T-helper 2 cell treated with Interferon-gamma antibody and Interleukin-4, amounts not matched to agents 5 μg/mL and 100 μg/mL, for 36 hours (primary cell): ENCODE measurements at places on chromosomes 12 and 14.

GRCh38 chr12:10612984-10613348, 443 bp downstream of the MAGOHB start:
- no peak for DNase-seq

DNA sequence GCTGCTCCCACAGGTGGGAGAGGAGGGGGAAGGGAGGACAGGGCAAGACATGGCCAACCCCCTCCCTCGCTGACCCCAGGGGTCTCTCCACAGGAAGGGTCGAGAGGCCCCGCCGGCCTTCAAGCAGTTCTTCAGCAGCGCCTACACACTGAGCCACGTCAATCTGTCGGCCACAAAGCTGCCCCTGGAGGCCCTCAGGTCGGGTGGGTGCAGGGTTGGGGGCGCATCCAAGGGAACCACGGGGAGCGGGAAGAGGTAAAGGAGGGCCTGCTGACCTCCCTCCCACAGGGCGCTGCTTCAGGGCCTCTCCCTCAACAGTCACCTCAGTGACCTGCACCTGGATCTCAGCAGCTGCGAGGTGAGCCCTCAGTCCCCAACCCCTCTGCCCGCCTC, 6.1 kb downstream of the CARMIL3 start:
- DNase-seq = no peak

- no peak for DNase-seq
These were observed 8.1 kb upstream of the PCED1B start for GRCh38 chr12:47071241-47071852.

DNA sequence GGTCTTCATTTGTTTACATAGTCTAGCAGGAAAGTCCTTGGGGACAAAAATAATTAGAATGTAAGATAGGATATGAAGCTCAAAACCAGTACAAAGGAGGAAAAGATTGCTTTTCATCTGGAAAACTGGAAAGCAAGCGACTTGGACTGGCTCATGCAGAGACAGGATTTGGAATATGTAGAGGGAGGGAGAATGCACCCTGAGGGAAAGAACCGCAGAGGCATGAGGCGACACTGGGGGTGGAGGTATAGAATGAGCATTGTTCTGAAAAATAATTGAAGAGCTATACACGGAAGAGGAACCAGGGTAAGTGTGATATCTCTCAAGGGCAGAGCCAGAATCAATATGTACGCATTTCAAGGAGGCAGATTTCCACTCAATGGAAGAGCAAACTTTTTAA, 85.5 kb downstream of the PLEKHG3 start:
- DNase-seq = no peak

- no peak for DNase-seq
These were observed 5.2 kb upstream of the ITGA5 start for GRCh38 chr12:54424224-54424623.

DNA sequence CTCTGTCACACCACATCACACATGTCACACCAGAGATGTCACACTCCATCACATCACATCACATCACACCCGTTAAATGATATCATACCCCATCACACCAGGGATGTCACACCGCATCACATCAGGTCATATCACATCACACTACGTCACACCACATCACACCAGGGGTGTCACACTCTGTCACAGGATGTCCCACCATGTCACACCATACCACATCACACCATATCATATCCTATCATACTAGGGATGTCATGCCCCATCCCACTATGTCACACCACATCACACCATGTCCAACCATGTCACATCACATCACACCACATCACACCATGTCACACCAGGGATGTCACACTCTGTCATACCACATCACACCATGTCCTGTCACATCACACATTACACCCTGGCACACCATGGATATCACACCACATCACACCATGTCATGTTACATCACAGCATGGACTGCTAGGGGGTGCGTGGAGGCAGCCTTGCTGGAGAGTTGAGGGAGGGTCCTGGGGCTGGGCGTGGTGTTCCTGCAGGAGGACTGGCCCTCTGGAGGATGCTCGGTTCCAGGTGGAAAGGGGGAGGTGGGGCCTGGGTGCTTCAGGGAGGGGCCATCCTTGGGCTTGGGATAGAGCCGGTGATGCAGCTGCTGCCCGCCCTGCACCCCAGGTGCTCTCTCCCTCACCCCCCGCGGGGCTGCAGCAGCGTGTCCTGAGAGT, 134.6 kb downstream of the TMEM121 start:
- no peak for DNase-seq

DNA sequence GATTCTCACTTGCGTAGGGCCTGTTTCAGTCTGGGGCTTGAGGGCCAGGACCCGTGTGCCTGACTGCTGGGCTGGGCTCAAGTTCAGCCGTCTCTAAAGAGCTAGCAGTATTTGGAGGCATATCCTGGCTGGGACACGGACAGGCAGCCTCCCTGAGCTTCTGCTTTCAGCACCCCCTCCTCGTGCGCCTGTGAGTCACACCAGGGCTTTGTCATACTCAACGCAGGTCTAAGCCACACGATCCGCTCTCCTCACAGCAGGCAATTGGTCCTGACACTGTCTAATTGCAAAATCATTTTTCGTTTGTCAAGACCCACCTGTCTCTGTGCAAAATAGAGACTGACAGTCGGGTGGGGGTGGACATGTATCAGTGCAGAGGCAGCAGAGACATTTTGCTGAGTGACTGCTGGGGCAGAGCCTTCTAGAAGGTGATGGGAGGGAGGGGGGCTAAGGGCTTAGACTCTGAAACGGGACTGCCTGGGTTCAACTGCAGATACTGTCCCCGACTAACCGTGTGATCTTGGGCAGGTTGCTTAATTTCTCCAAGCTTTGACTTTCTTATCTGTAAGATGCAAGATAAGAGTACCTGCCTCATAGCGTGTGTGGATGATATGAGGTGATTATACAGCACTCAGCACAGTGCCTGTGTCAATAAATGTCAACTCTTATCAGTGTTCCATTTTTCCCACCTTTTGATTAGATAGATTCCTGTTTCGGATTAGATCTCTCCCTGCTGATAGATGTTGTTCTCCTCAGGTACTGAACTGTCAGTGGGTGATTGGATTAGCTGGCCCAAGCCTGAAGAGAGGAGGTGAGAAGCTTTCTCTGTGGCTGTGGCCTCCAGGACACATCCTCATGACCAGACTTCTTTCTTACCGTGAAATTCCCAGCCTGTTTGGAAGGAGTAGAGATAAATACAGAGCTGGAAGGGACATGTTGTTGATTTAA, 53.1 kb downstream of the KCNA1 start:
- no peak for DNase-seq

- DNase-seq = no peak
These were observed 275.2 kb upstream of the FLRT2 start for GRCh38 chr14:85254711-85255110.

- DNase-seq = no peak
These were observed 67.1 kb downstream of the MON2 start for GRCh38 chr12:62533755-62534107.
